ENCODE measurements at places on chromosomes 2 and 18.

GRCh38 chr18:8704361-8705237, 757 bp upstream of the MTCL1 start:
- peak; percentile 76 for DNase-seq

GRCh38 chr18:69138088-69138487, 262.6 kb upstream of the DOK6 start:
- DNase-seq, result no peak

DNA sequence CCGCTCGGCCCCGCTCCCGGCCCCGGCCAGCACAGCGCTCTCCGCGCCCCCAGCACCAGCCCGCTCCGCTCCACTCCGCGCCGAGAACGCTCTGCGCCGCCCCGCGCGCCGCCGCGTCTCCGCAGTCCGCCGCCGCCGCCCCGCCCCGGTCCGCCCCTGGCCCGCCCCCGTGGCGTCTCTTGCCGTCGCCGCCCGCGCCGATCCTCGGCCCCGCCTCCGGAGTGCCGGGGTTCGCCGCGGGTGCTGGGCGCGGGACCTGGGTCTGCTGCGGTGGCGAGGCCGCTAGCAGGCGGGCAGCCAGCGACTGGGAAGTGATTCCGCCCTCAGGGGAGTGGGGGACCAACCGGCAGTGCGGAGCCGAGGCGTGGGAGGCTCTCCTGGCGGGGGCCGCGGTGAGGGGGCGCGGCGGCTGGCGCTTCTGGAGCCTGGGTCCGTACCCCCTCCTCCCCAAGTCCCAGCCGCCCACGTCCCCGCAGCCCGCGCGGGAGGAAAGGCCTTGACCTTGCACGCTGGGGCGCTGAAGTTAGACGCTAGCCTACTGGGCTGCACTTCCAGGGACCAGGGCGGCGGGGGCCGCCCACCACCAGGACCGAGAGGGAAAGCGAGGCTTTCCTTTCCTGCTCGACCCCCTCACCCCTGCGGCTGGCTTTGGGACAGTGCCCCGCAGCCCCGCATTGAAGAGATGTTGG, at the start of gene HS6ST1:
HS6ST1 (minus strand) TSS at position 93 of the 689 bp plus-strand sequence. CDS start 305 bp downstream, outside the sequence.
- peak; percentile 85 for DNase-seq

DNA sequence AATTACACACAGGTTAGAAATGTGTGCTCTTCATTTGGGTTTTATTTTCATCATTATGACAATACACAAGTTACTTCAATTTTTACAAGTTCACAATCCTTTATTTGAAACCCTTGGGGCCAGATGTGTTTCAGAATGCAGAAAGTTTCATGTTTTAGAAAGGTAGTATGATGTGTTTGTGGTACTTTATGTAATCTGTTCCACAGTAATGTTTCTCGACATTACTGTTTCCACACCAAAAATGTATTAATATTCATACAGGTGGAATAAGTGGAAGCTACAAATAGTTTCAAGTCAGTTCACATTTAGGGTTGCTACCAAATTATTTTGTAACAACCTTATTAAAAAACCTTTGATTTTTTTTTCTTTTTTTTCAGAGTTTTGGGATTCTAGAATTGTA, 10.4 kb downstream of the UBE2E3 start:
- DNase-seq, result no peak

DNA sequence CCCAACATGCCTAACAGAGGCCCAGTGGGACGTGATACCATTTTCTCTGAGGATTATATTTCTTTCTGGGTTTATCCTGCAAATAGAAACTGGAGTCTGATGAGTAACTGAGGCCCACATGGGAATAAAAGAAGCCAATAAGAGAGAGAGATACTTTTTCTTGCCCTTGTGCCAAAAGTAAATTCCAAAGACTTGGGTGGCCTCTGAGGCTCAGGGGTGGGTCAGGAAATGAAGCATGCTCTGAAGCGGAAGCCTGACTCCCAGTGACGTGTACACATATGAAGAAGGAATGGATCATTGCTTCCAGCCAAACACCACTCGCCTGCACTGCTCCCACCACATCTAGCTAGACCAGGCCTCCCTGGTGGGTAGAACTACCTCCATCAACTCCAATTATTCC, 273.6 kb upstream of the NCKAP5 start:
- DNase-seq, result no peak

DNA sequence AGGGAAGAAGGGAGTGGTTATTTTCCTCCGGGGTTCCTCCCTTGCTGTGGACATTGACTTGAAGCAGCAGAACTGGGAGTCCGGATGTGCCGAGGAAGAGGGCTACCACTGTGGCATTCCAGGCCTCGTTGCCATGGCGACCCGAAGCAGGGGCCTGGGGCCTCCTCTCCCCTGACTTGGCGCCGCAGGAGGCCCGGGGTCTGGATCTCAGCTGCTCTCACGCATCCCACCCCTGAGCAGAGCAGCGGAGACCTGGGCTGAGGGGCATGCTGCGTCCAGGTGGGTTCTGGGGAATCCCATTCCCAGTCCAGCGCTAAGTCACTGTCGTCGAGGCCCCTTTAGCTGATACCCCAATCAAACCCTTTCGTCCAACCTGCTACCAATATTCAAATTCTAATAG, 100.2 kb downstream of the BCL11A start:
- DNase-seq, result no peak

DNA sequence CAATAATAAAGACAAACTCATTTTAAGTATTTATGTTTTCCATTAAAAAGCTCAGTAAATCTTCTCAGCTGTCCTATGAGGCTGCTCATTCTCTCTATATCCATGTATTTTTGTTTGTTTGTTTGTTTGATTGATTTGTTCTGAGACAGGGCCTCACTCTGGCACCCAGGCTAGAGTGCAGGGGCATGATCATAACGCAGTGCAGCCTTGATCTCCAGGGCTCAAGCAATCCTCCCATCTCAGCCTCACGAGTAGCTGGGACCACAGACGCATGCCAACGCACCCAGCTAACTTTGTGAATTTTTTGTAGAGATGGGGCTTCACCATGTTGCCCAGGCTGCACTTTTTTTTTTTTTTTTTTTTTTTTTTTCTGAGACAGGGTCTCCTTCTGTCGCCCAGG, 5.6 kb downstream of the STRN start:
- no peak for DNase-seq

- DNase-seq, result no peak
Observed at GRCh38 chr2:39447266-39448168, 10.4 kb upstream of the MAP4K3 start.

- no peak for DNase-seq
Observed at GRCh38 chr18:75548353-75548905, 120.9 kb upstream of the SMIM21 start.

GRCh38 chr2:72292433-72292832, 144.8 kb upstream of the CYP26B1 start:
- no peak for DNase-seq

DNA sequence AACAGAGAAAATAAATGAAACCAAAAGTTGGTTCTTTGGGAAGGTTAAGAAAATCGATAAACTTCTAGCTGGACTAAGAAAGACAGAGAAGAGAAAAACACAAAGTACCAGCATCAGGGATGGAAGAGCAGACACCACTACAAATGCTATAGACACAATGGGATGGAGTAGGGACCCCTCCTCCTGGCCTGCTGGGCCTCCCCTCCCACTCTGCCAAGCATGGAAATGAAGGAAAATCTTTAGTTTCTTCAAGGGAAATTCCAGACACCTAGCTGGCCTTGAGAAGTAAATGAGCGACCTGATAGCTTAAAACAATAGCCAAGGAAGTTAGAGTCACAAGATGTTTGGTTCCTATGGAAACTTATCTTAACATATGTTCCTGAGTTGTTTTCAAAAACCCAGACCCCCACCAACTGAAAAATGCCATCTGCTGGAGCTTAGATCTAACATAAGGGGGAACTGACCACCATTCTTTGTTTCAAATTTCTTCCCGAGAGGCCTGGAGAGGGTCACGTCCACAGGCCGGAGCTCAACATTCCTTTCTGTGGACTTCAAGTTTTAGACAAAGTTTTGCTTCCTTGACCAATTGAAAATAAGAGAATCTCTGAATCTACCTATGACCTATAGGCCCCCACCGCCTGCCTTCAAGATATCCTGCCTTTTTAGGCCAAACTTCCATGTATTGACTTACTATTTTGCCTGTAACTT, 101.9 kb downstream of the BIN1 start:
- DNase-seq, result no peak

- no peak for DNase-seq
Observed at GRCh38 chr18:69580107-69580506, 179.4 kb downstream of the DOK6 start.

DNA sequence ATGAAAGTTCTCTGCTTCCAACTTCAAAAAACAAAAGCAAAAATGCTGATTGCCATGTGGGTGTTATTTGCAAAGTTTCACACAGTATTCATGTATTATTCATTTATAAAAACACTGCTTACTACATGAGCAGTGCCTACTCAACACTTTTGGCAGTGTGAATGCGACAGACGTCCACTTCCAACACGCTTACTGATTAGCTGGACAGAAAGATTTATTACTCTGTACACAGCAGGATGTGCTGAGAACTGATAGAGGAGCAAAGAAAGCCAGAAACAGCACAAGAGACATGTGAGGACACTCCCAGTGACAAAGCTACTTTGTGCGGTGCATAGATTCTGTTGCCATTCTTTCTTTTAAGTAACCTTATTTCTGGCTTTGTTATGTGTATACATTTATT, 258.8 kb downstream of the DLGAP1 start:
- no peak for DNase-seq

All from stimulated activated CD8-positive, alpha-beta memory T cell treated with anti-CD3 and anti-CD28 coated beads, Interleukin-2, amount 100 ng/mL, for 1 hour (primary cell).